Kidney epithelial cell (primary cell): ENCODE measurements at places on chromosomes 5 and 9.
A peak's percentile ranks its signal among the peaks of the same experiment; 100 is the strongest.

DNA sequence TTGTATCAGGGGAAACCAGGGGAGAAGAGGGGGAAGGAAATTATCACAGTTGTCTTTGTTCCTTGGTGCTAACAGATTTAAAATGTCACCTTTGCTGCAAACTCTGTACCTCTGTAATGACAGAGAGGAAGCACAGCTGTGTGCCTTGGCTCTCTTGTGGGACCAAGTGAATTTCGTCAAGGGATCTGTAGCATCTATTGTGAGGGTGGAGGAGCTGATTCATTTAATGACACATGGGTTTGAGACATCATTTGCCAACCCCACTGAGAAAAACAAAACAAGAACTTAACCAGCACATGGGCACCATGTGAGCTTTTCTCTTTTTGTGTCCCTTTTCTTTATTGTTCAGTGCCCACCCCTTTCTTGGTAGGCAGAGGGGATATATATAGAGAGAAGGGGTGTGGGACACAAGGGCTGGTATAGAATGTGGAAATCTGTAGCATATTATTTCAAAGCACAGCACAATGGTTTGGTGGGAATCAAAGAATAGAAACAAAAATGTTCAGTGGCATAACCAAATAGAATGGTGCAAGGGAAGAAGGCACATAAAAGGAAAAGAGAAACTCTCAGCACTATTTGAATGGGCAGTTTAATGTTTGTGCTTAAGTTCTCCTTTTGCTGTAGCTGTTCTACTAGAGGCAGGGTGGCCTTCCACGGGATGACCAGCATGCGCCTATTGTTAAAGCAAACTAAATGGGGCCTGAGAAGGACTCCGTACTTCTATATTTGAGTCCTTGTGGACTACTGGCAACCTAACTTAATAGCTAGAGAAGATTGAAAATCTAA, 63.3 kb downstream of the LIX1 start:
- no peak for DNase-seq

GRCh38 chr9:133250741-133251170, 24.2 kb downstream of the ABO start:
- DNase-seq, result no peak

GRCh38 chr5:76145945-76146344, 62.8 kb downstream of the SV2C start:
- DNase-seq, result no peak

GRCh38 chr5:179780362-179780761, 13.4 kb upstream of the LTC4S start:
- DNase-seq, result no peak

DNA sequence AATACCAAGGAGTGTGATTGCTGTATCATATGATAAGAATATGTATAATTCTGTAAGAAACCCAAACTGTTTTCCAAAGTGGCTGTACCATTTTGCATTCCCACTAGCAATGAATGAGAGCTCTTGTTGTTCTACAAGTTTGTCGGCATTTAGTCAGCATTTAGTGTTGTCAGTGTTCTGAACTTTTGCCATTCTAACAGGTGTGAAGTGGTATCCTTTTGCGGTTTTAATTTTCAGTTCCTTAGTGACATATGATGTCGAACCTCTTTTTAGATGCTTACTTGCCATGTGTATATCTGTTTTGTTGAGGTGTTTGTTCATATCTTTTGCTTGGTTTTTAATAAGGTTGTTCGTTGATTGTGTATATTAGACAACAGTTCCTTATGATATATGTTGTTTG, 296.3 kb upstream of the IZUMO3 start:
- no peak for DNase-seq

- no peak for DNase-seq
Observed at GRCh38 chr9:86734771-86735170, 212.5 kb downstream of the GAS1 start.

- no peak for DNase-seq
Observed at GRCh38 chr5:109567374-109568044, 122.2 kb upstream of the MAN2A1 start.

GRCh38 chr9:120032639-120033038, 547.3 kb downstream of the CDK5RAP2 start:
- no peak for DNase-seq

GRCh38 chr5:136132557-136133221, at the start of gene SMAD5:
Gene SMAD5, plus strand, starts transcription at chr5:136132845. Its CDS starts 20,916 bp downstream, at chr5:136153761.
- DNase-seq, result peak; percentile 67

DNA sequence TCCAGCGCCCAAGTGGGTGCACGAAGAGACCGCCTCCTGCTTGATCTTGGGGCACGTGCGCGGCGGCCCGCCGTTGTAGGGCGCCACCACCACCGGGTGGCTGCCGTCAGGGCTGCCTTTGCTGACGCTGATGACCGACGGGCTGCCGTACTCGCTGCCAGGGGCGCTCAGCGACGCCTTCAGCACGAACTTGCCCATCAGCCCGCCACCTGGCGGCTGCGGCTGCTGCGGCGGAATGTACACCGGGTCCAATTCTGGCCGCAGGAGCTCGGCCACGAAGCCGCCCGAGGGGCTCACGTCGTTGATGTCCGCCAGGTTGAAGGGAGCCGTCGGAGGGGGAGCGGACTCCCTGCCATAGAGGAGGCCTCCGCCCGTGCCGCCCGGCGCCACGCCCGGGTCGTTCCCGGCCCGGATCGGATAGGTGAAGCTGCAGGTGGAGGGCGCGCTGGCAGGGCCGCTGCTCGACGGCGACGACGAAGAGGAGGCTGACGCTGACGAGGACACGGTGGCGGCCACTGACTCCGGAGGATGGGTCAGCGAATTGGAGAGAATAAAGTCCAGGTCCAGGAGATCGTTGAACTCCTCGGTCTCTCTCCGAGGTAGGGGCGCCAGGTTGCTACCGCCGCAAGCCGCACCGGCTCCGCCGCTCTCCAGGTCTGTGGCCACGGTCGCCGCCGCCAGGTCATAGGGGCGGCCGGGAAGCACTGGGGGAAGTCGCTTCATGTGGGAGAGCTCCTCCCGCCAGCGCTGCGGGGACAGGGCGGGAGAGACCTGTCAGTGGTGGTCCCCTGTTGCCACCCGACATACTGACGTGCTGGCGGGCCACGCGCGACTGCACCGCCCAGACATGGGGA, 1.8 kb downstream of the KLF4 start:
- DNase-seq, result no peak

DNA sequence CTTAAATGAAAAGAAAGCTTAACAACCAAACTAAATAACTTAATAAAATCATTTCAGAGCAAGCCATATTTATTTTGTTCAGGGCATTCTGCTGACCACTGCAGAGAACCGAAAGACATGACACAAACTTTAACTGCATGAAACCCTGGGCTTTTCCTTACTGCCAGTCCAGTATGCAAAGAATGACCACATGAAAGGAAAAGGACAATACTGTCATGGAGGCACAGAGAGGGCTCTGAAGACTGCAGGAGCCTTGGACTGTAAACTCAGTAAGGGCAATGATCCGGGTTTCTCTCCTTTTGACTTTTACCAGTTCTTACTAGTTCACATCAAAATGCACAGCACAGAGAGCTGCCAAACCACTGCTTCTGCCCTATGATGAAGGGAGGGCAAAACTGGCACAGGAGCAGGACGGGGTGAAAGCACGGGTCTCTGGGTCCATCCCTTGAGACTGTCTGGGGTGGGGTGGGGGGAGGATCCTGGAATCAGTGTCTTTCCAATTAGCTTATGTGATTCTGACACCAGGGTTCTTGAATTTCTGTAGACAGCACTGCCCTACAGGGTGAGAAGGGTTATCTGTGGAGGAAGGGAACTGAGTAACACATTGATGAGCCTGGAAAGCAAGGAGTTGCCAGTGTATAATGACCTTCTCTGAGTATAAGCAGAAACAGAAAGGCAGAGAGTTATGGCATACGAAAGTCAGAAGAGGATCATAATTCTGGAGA, 44.7 kb downstream of the RNF130 start:
- DNase-seq, result no peak

GRCh38 chr5:184471-184870, 6.8 kb upstream of the LRRC14B start:
- DNase-seq, result no peak

DNA sequence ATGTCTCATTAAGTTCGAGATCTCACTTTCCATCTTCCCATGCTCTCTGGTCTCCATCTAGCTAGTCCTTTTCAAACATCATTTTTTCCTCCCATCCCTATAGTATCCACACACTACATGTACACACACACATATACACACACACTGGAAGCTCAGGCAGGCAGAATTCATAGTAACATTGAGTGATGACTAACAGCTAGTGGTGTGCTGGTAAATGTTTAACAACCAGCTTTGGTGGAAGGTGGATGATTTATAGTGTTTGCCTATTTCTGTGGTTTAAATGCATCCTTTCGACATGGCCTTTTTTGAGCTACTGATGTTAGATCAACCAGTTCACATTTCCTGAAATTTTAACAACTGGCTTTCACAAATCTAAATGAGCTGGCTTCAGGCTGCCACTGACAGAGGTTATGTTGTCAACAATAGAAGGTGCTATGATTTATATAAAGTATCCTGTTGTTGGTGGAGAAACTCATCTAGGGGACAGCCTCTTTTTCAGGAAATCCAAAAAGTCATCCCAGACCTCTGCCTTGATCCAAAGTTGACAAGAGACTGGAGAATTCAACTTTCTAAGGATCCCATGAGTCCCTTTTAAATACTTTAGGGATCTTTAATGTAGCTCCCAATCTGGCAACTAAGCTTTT, 117.8 kb downstream of the CCDC192 start:
- peak; percentile 80 for DNase-seq

- no peak for DNase-seq
Observed at GRCh38 chr5:151285683-151286082, 17.9 kb downstream of the SLC36A3 start.

GRCh38 chr5:123907349-123907748, 395.4 kb downstream of the CSNK1G3 start:
- DNase-seq, result no peak

- DNase-seq, result no peak
Observed at GRCh38 chr9:98495530-98495929, 213.2 kb downstream of the GABBR2 start.

DNA sequence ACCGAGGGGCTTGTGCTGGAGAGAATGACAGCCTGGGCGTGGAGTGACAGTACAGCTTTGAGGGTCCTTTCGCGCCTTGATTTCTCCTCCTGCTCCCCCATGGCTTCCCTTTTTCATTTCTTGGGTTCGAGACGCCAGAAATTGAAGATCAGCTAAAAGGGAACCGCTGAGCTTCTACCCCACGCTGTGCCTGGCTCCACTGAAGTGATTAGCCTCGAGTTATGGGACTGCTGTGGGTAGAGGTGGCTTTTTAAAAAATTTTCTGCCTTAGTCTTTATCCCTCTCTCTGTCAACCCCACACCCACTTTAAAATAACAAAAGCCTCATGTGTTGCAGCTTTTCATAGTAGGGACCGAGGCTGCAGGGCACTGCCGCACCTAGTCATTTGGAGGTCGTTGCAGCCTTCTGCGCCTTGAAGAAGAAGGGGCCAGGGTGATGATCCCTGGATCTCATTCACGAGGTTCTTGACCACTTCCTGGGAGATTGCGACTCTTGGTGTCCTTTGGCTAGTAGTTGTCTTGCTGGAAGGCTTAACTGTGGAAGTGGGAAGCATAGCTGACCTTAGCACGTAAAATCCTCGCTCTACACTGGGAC, 603 bp downstream of the PPIP5K2 start:
- DNase-seq, result no peak

DNA sequence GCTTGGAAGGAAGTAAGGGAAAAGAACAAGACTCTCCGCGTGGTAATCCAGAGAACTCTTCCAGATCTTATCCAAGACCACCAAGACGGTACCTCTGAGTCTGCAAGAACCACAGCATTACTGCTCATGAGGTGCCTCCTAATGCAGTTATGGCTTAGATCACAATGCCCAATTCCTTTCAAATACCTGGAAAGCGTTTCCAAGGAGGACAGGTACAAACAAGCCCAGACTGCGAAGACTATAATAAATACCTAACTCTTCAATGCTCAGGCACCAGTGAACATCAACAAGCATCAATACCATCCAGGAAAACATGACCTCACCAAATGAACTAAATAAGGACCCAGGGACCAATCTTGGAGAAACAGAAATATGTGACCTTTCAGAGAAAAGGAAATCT, 325.5 kb downstream of the CWC27 start:
- DNase-seq, result no peak

DNA sequence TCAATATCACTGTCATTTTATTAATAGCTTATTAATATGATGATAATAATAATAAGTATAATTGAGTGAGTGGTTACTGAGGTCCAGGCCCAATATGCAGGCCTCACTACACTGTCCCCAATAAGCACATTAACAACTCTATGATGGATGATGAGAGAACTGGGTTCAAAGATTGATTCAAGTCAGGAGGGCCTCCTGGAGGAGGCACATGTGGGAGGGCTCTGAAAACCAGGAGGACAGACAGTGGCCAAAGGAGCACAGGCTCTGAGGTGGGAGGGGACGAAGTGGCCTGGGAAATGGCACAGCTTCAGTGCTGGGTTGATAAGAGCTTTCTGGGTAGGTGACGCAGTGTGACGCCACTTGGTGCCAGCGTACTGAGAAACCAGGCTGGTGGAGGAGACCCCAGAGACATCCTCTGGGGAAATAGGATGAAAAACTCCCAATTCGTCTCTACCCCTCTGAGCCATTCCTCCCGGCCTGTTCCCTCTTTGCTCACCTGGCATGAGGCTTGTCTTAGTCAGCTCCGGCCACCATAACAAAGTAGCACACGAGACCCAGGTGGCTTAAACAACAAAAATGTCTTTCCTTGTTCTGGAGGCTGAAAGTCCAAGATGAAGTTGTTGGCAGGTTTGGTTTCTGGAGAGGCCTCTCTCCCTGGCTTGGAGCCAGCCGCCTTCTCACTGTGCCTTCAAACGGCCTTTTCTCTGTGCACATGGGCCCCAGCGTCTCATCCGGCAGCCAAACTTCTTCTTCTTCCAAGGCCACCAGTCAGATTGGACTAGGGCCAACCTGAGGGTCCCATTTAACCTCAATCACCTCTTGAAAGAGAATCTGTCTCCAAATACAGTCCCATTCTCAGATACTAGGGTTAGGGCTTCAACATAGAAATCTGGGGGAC, 31.6 kb downstream of the NTNG2 start:
- DNase-seq, result no peak

GRCh38 chr9:97900738-97901565, 21.3 kb downstream of the TRMO start:
- DNase-seq, result no peak

GRCh38 chr5:179397516-179397915, 52.3 kb upstream of the ADAMTS2 start:
- DNase-seq, result no peak

- DNase-seq, result no peak
Observed at GRCh38 chr9:77649109-77649812, 1.1 kb upstream of the GNA14 start.

DNA sequence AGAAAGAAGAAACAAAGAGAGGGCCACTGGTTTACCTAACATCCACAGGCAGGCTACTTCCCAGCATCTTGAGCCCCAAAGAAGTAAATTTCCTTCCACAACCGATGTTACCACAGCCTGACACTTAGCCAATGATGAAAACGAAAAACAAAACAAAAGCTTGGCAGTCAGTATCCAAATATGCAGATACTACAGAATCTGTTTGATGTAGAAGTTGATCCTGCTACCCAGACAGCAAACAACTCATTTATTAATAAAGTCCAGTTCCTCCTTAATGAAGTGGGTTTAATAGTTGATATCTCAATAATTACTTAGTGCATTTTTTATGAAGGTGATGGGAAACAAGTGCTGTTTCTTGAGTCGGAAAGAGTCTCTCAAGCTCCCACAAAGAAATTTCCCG, 67.1 kb upstream of the GABRP start:
- DNase-seq, result no peak

GRCh38 chr5:31090467-31090866, 103.0 kb upstream of the CDH6 start:
- DNase-seq, result no peak
